ENCODE measurements at places on chromosomes 5 and 9.

GRCh38 chr9:134435550-134436378 is 109.5 kb downstream of the RXRA start:
- no peak for DNase-seq

GRCh38 chr9:117926031-117926658 is 221.9 kb downstream of the TLR4 start:
- DNase-seq: peak; percentile 25

DNA sequence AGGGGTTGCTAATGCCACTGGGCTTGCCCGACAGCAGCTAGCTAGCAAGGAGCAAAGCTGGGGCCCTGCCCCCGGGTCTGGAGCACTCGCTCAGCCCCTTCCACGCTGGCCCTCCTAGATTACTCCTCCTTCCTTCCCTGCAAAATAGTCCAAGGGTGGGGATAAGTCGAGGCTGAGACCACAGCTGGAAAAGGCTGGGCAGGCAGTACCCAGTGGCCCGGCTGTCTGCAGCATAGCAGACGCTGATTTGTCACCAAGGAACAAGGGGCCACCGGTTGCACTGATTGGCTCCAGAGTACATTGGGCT is 73.9 kb downstream of the ADAMTS2 start:
- no peak for DNase-seq

DNA sequence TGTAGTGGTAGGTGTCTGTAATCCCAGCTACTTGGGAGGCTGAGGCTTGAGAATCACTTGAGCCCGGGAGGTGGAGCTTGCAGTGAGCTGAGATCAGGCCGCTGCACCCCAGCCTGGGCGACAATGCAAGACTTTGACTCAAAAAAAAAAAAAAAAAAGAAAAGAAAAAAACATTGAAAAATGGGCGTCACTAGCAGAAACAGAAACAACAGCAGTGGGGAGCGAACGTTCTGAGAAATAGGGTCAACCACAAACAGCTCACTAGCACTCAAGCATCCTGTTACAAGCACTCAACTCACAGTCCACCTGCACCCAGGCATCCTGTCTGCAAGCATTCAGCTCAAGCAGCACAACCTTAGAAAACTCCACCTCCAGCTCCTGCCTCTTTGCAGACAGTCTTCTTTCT is 17.2 kb downstream of the TRIM14 start:
- DNase-seq: no peak

DNA sequence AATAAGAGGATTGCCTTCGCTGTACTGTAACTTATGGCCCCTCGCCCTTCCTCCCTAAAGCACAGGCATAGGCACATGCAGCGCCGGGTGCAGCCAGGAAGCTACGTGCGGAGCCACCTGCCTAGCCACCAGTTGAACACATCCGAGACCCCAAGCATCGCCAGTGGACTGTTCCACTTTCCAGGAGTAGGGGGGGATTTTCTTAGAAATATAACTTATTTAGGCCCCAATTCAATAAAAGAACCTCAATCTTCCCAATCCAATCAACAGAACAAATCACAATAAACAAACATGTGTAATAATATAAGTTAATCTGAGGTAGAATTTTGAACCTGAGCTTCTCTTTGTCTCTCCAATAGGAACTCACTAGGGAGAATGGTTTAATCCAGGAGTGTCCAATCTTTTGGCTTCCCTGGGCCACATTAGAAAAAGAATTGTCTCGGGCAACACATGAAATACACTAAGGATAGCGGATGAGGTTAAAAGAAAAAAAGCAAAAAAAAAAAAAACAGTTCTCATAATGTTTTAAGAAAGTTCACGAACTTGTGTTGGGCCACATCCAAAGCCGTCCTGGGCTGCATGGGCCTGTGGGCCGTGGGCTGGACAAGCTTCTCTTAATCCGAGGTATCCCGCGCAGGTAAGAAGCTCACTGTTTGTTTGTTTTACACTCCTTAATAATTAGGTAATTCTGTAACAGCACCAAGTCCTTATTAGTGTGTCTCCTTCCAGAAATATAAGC is 22.0 kb upstream of the NIPBL start:
- DNase-seq: no peak
